ENCODE measurements at places on chromosomes 3 and 15. TPM values are rescaled to one million over a fixed set of nuclear protein-coding genes. Genes with fewer than 3 reads are reported as not detected.

- DNase-seq, result no peak
These were observed 93.7 kb upstream of the TSC22D2 start for GRCh38 chr3:150314248-150315004.

GRCh38 chr3:141397996-141398395 lies 29.7 kb downstream of the ZBTB38 start:
- DNase-seq, result no peak

DNA sequence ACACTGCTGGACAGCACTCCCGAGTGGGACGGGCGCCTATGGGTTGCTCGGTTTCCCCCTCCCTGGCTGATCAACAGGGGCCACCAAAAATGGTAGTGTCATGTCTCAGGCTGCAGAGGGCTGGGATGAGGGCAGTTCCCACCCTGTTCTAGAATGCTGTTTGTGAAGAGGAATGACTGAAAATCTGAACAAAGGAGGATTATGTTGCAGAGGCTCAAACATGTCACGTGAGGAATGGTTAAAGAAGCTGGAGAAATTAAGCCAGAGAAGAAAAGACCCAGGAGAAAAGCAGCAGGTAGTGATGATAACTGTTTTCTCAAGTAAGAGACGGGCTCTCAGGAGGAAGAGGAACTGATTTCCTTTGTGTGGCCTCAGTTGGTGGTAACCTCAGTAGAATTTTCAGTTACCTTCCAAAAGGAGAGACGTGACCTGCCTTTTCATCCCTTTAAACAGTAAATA lies 10.4 kb downstream of the SPG21 start:
- no peak for DNase-seq

GRIP2 gene
- total RNA-seq, result not detected

All from T-cell (primary cell).